ENCODE measurements at places on chromosomes 4 and X.

GRCh38 chr4:120000591-120001296 lies 65.9 kb downstream of the MAD2L1 start:
- no peak for DNase-seq

DNA sequence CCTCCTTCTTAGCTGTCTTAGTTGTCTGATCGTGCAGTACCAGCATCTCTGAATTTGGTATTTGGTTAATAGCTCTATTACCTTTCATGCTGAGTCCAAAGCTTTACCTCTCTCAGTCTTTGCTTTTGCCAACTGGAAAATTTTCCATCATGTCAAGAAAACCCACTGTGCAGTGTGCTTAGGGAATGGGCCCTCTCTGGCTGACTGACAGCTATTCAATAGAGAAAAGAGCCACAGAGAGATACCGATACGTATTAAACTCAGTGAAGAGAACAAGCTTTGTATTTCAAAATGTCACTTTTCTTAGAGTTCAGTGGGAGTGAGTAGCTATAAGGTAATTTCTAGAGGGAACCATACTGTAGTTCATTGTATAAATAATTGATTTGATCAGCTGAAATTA lies 1507.1 kb downstream of the C4orf33 start:
- DNase-seq = no peak

GRCh38 chr4:6668391-6668790 lies 25.3 kb upstream of the S100P start:
- peak; percentile 27 for DNase-seq

DNA sequence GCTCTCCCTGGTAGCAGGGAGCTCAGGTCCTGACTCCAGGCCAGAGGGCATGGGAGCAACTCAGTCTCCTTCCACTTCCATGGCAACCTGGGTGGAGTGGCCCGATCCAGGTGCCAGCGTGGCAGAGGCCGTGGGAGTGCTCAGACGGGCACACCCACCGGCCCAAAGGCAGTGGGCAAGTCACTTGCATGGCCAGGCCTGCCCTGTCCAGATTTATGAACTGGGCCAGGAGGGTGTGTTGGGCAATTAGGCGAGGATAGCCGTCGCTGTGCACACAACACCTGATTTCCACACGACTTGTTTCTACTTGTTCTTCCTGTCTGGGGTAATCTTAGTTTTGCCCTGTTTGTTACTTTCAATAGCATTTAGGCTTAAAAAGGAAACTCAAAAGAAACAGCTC lies 55.5 kb upstream of the NYX start:
- no peak for DNase-seq

DNA sequence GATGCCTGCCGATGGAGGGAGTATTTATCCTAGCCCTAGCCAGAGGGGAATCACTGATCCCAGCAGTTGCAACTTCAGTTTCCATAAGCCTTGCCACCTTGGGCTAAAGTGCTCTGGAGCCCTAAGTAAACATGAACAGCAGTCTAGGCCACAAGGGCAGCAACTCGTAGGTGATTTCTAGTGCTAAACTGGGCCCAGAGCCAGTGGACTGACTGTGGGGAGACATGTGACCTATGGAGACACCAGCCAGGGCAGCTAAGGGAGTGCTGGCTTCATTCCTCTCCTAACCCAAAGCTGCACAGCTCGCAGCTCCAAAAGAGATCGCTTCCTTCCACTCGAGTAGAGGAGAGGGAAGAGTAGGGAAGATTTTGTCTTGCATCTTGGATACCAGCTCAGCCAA lies 120.8 kb upstream of the MAGEA10 start:
- no peak for DNase-seq

DNA sequence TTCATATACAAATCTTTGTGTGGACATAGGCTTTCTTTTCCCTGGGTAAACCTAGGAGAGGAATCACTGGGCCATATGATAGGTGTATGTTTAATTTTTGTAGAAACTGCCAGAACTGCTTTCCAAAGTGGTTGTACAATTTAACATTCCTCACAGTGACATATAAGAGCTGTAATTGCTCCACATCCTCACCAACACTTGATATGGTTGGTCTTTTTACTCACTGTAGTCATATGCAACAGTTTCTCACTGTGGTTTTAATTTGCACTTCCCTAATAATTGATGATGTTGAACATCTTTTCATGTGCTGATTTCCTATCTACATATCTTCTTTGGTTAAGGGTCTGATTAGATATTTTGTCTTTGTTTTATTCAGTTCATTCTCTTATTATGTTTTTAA lies 24.5 kb upstream of the PAPSS1 start:
- no peak for DNase-seq

- no peak for DNase-seq
These were observed 319.3 kb upstream of the PPARGC1A start for GRCh38 chr4:24209131-24209530.

DNA sequence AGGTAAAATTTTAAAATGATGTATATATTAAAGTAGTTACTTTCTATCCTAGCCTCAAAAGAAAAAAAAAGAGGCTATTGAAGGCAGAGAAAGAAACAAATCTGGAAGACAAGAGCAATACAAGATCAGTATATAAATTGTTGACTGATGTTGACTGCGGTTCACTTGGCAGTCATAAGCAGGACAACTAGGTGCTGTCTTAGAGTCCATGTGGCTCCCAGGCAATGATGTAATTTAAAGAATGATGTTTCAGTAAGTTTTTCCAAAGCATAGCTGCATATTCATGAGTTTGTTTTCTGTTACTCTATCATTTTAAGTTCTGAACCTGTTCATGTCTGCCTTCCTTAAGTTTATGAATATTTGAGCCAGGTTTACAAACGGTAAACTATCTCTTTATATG lies 630.2 kb downstream of the FAT4 start:
- DNase-seq = no peak

DNA sequence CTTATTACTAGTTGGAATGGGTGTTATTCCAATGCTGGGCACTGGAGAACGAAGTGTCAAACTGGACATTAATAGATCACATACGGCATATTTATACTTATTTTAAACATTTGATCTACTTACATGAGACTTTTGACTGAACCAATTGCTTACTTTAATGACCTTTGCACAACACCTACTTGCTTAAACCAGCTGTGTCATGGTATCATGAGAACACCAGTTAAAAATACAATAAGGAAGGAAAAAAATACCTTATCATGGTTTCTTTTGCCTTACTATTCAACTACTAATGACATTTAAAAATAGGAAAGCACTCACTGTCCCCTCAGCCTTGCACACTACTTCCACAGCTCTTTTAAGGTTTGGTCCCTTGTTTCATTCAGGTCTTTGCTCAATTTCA lies 146.9 kb downstream of the FAM13A start:
- no peak for DNase-seq

DNA sequence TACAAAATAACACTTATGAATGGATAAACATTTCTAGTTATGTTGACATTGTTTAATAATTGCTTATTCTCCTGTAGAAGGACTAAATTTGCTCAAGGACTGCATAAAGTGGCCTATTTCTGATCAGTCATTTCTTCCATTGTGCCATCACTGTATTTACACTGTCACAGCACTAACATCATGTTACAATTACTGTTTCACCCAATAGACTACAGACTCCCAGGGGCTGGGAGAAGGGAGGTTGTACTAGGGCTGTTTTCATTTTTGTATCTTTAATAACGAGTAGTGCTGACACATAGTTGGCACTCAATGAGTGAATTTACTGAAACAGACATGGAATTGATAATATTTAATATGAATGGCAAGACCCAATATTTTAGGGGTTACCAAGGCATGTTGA lies 139.5 kb downstream of the SLC10A7 start:
- no peak for DNase-seq

- DNase-seq = no peak
These were observed 2.6 kb downstream of the FAM114A1 start for GRCh38 chr4:38870098-38870808.

All from non-pigmented ciliary epithelial cell (primary cell).